ENCODE measurements at places on chromosomes 16 and 17.
A peak's percentile ranks its signal among the peaks of the same experiment; 100 is the strongest.

GRCh38 chr17:49480836-49481615 is 14.1 kb upstream of the NGFR start:
- no peak for DNase-seq

DNA sequence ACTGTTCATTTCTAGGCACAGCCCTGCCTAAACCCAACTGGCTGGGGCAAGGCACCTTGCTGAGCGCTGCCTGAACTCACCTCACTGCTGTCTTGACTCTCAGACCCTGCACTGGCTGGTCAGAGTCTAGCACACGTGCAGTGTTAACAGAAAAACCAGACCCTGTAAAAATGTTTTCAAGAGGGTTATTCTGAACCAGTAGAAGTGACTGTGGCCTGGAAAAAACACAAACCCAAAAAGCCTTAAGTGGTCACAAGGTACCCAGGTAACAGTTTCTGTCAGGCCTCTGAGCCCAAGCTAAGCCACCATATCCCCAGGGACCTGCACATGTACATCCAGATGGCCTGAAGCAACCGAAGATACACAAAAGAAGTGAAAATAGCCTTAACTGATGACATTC is 6.1 kb upstream of the EIF4A3 start:
- no peak for DNase-seq

DNA sequence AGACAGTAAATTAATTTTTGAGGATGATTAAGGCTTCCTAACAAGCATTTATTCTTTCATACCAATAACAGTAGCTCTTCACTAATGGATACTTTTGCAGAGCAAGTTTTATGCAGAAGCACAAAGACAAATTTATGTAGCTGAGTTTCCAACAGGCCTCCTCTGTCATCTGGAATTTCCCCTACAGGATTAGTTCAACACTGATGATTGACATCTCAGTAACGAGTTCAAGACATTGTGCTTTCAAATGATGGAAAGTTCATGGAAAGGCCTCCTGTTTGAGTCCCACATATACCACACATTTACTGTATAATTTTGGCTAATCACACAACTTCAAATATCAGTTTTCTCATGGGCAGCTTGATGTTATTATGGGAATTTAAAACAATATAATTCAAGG is 40.6 kb downstream of the ABCA10 start:
- DNase-seq = no peak

DNA sequence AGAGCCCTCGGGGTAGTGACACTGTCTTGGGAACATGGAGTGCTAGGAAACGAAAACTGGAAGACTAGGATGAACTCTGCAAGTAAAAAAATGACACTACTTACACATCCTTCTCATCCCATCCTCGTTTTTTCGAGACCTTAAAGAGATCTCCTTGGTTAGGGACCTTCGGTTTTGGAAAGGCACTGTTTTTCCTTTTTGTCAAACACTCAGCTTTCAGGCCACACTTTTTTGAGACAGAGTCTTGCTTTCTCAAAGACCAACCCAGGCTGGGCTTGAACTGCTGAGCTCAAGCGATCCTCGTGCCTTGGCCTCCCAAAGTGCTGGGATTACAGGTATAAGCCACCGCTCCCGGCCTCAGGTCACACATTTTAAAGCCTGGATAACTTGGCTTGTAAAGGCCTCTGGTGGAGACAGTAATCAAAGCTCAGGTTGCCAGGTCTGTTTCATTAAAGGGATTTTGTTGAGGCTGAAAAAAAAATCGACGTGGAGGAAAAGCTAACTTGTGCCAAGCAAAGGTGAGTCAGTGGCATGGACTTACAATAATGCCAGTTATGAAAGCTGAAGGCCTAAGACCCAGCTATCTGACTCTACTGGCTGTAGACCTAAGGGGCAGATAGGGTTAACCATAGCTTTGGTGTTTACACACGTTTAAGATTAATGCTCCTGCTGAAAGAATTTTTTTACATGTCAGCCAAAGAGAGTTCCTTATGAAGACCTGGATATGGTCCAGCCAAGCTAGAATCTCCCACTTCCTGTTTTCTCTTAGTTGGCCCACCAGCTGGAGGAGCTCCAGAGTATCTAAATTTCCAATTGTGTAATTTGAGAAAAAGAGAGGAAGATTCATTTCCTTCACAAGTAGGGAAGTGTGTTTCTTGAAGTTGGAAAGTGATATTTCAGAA is 823 bp downstream of the NBR1 start:
- no peak for DNase-seq

DNA sequence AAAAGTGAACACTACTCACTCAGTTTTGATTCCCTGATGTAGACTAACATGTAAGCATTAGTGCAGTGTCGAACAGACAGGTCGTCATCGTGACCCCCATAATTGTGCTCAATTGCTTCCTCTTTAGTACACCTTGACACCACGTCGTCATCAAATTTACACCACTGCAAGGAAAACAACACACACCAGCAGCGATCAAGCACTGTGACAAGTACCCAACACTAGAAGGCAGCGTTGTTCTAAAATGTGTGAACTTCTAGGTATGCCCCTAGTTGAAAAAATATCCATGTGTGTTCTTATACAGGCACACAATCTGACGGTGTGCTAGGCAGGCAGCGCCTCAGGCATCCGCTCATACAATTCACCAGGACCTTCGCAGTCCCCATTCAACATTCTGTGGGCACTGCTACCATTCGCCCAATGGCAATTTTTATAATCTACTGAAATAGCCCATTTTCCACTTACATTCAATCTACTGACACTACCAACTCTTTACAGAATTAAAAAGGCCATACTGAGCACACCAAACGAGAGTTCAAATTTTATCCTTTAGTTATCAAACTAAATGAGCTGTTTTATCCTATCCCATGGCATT is 23.1 kb downstream of the LITAFD start:
- no peak for DNase-seq

- no peak for DNase-seq
These were observed 10.3 kb upstream of the ITGAX start for GRCh38 chr16:31344712-31345111.

- DNase-seq = no peak
These were observed 2.3 kb downstream of the LCAT start for GRCh38 chr16:67941469-67942199.

GRCh38 chr17:80605326-80606066 is 60.9 kb downstream of the RPTOR start:
- no peak for DNase-seq

DNA sequence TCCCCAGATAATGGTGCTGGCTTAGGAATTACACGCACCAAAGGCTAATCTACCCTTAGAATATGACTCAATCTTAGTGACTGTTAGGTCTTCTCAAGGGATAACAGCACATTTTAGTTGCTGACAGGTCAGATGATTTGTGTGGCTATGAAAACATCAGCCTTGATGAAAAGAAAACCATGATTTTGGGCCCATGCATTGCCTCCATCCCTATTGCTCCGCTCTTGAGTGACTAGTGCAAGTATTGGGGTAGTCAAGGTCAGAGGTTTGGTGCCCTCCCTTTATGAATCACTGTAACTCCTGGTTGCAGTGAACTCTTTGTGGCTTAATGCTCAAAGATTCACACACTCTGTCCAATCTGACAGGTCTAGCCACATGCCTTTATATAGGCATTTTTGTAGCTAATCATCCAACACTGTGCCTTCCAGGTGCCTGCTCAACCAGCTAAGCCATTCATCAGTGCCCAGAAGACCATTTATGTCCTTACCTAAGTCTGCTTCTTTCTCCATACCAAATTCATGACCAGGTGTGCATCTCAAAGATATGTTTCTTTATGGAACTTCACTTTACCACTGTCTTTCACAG is 251.6 kb downstream of the KCNJ2 start:
- DNase-seq = no peak

- no peak for DNase-seq
These were observed 12.9 kb downstream of the MXRA7 start for GRCh38 chr17:76697702-76698465.

DNA sequence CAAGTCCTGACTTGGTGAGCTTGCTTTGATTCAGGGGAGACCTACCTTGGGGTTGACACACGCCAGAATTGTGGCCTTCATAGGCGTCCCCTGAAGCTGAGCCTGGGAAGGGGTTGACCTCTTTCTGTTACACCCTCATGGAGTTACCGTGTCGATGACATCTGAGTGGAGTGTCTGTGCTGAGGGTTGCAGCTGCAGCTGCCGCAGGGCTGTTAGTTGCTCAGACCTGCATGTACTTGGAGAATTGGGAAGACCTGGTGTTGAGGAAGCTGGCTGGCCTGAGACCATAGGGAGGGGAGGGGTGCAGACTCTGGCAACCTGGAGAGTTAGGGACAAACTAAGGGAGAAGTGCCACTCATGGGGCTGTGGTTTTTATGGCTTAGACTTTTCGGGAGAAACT is 9.6 kb downstream of the GSE1 start:
- DNase-seq = no peak

GRCh38 chr16:88905563-88905962 is 39.1 kb upstream of the PABPN1L start:
- DNase-seq = no peak

DNA sequence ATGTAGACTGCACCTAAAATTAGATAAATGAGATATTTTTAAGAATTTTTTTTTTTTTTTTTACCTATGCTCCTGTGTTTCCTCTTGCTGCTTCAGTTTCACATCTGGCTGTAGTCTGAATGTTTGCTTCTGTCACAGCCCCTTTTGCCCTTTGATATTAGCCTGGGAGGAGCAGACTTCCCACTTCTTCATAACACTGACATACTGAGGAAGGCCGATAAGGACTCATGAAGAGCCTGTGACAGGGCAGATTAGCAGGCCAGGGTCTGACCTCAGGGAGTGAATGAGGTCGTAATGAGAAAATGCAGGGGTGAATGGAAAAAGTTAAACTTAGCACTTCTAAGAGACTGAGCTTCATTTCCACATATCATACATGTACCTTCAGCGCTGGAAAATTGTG is at the start of gene SLFN14:
SLFN14 (minus strand) TSS at position 117 of the 400 bp plus-strand sequence. CDS start 2,757 bp downstream, outside the sequence.
- DNase-seq = no peak

DNA sequence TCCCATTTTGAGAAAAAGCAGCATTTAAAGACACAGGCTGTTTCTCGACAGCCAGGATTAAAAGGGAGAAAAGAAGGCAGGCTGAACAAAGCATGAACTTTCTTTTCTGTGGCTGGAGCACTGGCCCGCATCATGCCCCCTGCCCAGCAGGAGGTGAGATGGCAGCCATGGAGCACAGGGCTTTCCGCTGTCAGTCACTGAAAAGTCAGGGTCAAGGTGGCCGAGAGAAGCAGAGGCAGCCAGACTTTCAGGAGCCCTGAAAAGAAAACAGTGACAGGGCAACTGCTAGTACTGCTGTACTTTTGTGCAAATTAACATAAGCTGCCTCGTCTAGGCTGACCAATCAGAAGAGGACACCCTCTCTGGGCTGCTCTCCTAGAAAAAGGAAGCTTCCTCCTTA is 5.8 kb upstream of the GP2 start:
- DNase-seq = no peak

DNA sequence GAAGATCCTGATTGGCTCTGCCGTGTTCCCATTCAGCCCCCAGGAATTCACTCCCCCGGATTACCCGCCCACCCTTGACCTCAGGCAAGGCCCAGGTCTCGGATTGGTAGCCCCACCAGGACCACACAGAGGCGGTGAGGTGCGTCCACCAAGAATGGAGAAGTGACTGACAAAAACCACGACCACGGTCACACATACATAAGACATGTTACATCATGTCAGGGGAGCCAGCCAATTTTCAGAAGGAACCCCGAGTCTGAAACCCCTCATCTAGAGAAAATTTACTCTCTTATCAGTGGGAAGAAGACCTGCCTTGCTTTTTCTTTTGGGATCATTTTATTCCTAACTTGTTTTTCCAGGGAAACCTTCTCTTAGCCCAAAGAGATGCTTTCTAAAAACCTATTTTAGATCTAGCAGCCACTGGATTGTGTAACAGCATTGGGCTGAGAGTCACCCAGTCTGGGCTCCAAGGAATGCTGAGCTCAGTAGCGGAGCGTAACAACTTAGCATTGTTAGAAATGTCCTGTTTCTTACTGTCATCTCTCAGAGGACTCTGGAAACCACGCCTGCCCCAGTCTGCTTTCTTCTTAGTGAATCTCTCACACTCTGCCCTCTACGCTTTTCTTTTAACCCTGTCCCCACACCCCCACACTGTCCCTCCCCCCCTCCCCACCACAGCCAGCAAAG is 164.1 kb downstream of the CMIP start:
- DNase-seq = no peak

GRCh38 chr16:8753416-8754054 is 43.9 kb downstream of the TMEM186 start:
- no peak for DNase-seq

DNA sequence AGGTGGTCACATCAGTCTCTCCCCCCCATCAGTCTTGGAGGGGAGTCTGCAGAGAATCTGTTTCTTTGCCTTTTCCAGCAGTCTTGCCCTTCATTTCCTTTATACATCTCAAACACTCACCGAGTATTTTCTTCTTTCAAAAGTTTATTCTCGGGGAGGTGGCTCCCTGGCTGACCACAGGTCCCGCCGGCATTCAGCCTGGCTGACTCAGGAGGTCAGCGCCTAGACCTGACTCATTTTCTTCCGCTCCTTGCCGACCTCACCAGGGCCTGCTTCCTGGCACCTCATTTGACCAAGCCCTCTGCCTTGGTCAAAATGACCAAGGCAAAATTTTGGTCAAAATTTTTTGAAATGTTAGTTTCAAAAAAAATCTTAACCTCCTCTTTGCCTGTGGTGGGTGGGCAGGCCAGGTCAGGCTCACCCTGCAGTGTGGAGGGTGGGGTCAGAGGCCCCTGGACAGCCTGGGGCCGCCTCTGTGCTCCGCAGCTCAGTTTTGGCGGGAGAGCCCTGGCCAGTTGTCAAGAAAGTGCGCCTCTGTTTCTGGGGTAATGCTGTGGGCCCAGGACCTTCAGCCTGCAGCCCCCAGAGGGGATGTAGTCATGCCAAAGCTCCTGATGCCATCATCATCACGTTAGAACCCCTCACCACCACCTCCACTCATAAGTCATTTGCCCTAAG is 165.6 kb downstream of the SPECC1 start:
- DNase-seq = no peak

GRCh38 chr17:31509095-31509804 is 117.8 kb downstream of the RAB11FIP4 start:
- DNase-seq = no peak

GRCh38 chr17:28737770-28738679 is 5.8 kb upstream of the TRAF4 start:
- no peak for DNase-seq

- peak; percentile 61 for DNase-seq
These were observed 32.6 kb upstream of the TAC4 start for GRCh38 chr17:49880291-49881053.

GRCh38 chr16:25073854-25074253 is 37.7 kb upstream of the LCMT1 start:
- DNase-seq = no peak

- no peak for DNase-seq
These were observed 138.7 kb downstream of the ANKFN1 start for GRCh38 chr17:56292010-56292409.

DNA sequence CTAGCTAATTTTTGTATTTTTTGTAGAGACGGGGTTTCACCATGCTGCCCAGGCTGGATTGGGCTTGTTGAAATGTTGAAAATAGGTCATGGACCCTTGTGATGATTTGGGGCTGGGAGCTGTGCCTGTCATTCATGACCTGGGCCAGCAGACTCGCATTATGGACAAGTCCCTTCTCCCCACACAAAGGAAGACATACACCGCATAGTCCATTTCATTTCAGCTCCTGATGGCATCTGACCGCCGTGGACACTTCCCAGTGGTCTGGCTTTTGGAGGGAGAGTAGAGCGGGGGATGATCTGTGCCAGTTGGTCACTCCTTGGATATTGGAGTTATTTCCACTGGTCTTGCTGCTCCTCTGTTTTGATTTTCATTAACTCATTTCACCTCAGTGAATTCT is 34.8 kb downstream of the MPRIP start:
- DNase-seq = no peak

- no peak for DNase-seq
These were observed 12.4 kb downstream of the TMEM94 start for GRCh38 chr17:75468779-75469373.

Measured in CD8-positive, alpha-beta T cell (primary cell).